ENCODE measurements at places on chromosomes 11 and 22. TPM values are rescaled to one million over a fixed set of nuclear protein-coding genes. Genes with fewer than 3 reads are reported as not detected.
A peak's percentile ranks its signal among the peaks of the same experiment; 100 is the strongest.

C11orf42 gene
- not detected for total RNA-seq

SMIM35 gene
- total RNA-seq, result not detected

- H3K27me3 ChIP-seq, result no peaks in the 10 kb centered on the region
- no peak overlapping the region for H3K27ac ChIP-seq
- DNase-seq, result no peak
- H3K36me3 ChIP-seq, result no peaks in the 10 kb centered on the region
- H3K4me3 ChIP-seq, result no peak overlapping the region
Measured at GRCh38 chr11:128151780-128152179, 435.6 kb downstream of the ETS1 start.

RDX gene
- 152 TPM for total RNA-seq

GRCh38 chr11:12856338-12856737, 152.8 kb upstream of the RASSF10 start:
- no peaks in the 10 kb centered on the region for H3K36me3 ChIP-seq
- peaks cover 46% of the 10 kb centered on the region for H3K4me1 ChIP-seq
- H3K27me3 ChIP-seq, result no peaks in the 10 kb centered on the region
- H3K27ac ChIP-seq, result no peak overlapping the region
- H3K4me3 ChIP-seq, result no peak overlapping the region
- no peak for DNase-seq

DNA sequence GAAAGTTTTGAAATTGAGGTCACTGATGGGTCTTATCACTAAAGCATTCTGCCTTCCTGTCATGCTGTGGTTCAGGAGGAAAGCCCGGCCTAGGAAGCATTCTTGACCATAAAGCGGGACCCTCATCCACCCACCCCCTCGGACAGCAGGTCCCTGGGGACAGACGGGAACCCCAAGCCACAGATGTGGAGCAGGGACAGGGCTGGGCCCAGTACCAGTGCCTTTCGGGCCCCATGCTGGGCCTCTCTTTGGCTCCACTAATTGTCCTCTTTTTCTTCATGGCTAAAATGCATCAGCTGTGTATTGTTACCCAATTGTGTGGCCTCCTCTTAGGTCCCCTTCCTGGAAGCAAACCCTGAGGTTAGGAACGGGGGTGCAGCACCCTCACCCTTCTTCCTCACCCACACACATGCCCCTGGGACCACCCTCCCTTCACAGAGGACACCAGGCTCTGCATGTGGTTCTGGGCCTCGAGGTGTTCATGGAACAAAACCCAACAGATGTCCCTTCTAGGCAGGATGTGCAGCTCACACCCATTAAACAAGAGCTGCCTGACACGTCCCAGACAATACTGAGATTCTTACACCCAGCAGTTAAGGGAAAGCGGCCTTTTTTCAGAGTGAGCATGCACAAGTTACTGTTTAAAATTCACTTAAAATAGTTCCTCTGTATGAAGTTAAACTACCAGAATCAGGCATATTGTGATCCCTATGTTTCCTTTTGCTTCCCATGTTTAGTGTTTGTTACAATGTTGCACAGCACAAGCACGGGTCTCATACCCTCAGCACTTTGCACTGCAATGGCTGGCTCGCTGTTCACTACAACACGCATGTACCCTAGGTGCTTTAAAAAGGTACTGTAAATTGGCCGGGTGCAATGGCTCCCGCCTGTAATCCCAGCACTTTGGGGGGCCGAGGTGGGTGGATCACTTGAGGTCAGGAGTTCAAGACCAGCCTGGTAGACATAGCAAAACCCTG, 807.6 kb downstream of the BRD1 start:
- H3K4me3 ChIP-seq, result no peak overlapping the region
- no peak overlapping the region for H3K27ac ChIP-seq
- H3K4me1 ChIP-seq, result no peaks in the 10 kb centered on the region

DNA sequence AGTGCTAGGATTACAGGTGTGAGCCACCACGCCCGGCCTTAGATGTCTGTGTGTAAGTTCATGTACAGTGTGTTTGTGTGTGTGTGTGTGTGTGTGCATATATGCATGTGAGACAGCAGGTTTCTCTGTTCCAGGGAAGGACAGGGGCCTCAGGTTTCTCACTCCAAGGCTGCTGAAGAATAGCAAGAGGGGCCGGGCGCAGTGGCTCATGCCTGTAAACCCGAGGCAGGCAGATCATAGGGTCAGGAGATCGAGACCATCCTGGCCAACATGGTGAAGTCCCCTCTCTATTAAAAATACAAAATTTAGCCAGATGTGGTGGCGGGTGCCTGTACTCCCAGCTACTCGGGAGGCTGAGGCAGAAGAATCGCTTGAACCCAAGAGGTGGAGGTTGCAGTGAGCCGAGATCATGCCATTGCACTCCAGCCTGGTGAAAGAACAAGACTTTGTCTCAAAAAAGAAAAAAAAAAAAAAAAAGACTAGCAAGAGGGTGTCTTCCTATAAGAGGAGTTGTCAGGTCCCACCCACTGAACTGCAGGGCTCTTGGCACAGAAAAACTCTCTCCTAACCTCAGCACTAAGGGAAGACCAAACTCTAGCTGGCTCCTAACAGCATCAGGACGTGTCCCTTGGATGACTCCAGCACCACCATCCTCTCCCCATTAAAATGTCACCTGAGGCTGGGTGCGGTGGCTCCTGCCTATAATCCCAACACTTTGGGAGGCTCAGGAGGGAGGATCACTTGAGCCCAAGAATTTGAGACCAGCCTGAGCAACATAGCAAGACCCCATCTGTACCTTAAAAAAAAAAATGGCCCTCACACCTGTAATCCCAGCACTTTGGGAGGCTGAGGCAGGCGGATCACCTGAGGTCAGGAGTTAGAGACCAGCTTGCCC, 40.0 kb downstream of the TST start:
- no peaks in the 10 kb centered on the region for H3K36me3 ChIP-seq
- DNase-seq, result no peak
- H3K4me1 ChIP-seq, result peaks cover 10% of the 10 kb centered on the region
- H3K27ac ChIP-seq, result no peak overlapping the region

- H3K27ac ChIP-seq, result no peak overlapping the region
- peaks cover 32% of the 10 kb centered on the region for H3K27me3 ChIP-seq
- H3K36me3 ChIP-seq, result no peaks in the 10 kb centered on the region
- H3K4me3 ChIP-seq, result no peak overlapping the region
- H3K4me1 ChIP-seq, result peaks cover 4% of the 10 kb centered on the region
Measured at GRCh38 chr11:111419181-111419580, 40.1 kb upstream of the POU2AF1 start.

GRCh38 chr11:10511181-10511621, 29.8 kb downstream of the RNF141 start:
- H3K27me3 ChIP-seq, result no peaks in the 10 kb centered on the region
- no peak for DNase-seq
- H3K4me1 ChIP-seq, result peaks cover 15% of the 10 kb centered on the region
- no peak overlapping the region for H3K4me3 ChIP-seq
- H3K36me3 ChIP-seq, result peaks cover 3% of the 10 kb centered on the region

BTG4 gene
- not detected for total RNA-seq

APOA4 gene
- not detected for total RNA-seq

- DNase-seq, result no peak
- H3K4me3 ChIP-seq, result no peak overlapping the region
- H3K27ac ChIP-seq, result peak overlapping the region; percentile 96
- no peaks in the 10 kb centered on the region for H3K36me3 ChIP-seq
- no peaks in the 10 kb centered on the region for H3K27me3 ChIP-seq
Measured at GRCh38 chr11:46920755-46921154, 2.4 kb upstream of the LRP4 start.

- no peaks in the 10 kb centered on the region for H3K27me3 ChIP-seq
- no peak overlapping the region for H3K4me3 ChIP-seq
- no peak for DNase-seq
- no peaks in the 10 kb centered on the region for H3K36me3 ChIP-seq
Measured at GRCh38 chr11:128725630-128726319, 31.9 kb downstream of the FLI1 start.

- H3K36me3 ChIP-seq, result no peaks in the 10 kb centered on the region
- no peaks in the 10 kb centered on the region for H3K4me1 ChIP-seq
- peak; percentile 68 for DNase-seq
Measured at GRCh38 chr22:38346506-38346905, 29.3 kb upstream of the CSNK1E start.

DNA sequence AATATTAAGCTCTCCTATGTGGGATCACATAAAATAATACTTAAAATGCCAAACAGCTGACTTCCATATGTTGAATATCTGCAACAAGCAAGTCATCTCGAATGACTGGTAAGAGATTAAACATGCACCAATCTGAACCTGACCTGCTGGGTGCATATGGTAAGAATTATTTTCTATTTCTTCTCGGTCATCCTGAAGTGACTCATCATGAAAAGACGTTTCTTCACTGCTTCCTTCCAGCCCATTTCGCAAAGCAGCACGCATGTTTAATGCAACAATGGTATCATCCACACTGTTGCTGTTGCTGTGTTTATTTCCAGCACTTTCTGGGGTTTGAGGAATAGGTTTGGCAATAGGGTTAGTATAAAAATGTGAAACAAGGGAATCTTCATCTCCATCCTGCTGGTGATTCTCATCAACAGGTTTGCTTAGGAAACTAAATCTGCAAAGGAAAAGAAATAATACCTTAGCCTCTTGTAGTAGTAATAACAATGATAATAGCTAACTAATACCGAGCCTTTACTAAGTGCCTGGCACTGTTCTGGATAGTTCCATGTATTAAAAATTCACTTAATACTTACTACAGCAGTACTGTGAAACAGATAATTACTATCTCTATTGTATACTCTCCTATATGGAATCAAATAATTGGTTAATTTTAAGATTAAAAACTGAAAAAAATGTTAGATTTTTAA, 52.0 kb upstream of the CHRNA10 start:
- H3K36me3 ChIP-seq, result peaks cover 38% of the 10 kb centered on the region
- H3K4me3 ChIP-seq, result no peak overlapping the region
- DNase-seq, result no peak
- peak overlapping the region; percentile 83 for H3K27ac ChIP-seq
- H3K27me3 ChIP-seq, result no peaks in the 10 kb centered on the region
- H3K4me1 ChIP-seq, result peaks cover 10% of the 10 kb centered on the region

DNA sequence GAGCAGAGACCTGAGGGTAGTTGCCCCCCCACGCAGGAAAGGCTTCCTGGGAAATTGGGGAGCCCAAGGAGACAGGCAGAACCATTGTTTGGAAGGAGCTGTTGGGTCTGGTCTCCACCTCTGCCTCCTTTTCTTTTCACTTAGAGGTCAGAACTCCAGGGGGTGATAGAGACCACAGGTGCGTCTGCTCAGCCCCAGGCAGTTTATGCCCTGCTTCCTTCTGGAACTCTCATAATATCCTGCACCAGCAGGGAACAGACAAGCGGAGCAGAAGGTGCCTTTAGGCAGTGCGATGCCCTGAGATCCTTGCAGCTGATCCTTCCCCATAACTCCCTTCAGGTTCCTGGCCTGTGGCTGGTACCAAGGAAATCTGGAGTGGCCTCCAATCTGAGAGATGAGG, 120.2 kb downstream of the NECTIN1 start:
- peaks cover 24% of the 10 kb centered on the region for H3K27me3 ChIP-seq
- no peak for DNase-seq
- peaks cover 3% of the 10 kb centered on the region for H3K36me3 ChIP-seq
- H3K4me3 ChIP-seq, result no peak overlapping the region
- H3K27ac ChIP-seq, result no peak overlapping the region

KIRREL3 gene
- 1.6 TPM for total RNA-seq

GRCh38 chr22:48743601-48744282, 1083.9 kb downstream of the BRD1 start:
- DNase-seq, result peak; percentile 66
- no peak overlapping the region for H3K27ac ChIP-seq
- no peak overlapping the region for H3K4me3 ChIP-seq
- no peaks in the 10 kb centered on the region for H3K27me3 ChIP-seq
- H3K4me1 ChIP-seq, result no peaks in the 10 kb centered on the region

TRPM5 gene
- not detected for total RNA-seq

BIK gene
- not detected for total RNA-seq

ACR gene
- 0.45 TPM for total RNA-seq

DNA sequence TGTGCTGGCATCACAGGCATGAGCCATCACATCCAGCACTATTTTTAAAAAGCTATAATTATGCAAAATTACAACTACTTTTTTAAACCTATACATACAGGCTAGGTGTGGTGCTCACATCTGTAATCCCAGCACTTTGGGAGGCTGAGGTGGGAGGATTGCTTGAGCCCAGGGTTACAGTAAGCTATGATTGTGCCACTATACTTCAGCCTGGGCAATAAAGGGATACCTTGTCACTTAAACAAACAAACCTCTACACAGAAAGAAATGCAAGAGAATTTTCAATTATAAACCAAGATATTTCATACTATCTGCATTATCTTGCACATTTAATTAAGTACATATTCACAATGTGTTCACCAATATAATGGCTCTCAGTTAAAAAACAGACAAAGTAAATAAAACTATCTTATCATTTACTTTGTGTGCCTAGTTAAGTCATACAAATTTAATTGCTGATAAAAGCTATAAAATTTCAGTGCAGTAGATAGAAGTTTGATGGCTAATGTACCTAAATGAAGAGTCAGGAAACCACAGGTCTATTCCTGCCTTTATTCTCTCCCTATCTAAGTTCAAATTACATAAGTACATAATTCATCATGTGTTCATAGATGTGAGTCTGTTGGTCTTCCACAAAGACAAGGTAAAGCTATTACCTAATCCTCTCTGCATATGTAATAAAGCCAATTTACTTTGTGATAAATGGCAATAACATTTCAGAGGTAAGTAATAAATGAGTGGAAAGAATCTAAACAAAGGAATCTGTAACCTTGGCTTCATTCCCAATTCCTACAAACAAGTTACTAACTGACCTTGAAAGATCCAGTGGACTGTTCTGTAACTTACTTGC, 9.0 kb upstream of the RDX start:
- no peak overlapping the region for H3K4me3 ChIP-seq
- no peaks in the 10 kb centered on the region for H3K36me3 ChIP-seq
- no peak for DNase-seq
- no peak overlapping the region for H3K27ac ChIP-seq

- no peak for DNase-seq
- peaks cover 2% of the 10 kb centered on the region for H3K36me3 ChIP-seq
- H3K4me3 ChIP-seq, result no peak overlapping the region
- H3K27me3 ChIP-seq, result peaks cover 28% of the 10 kb centered on the region
- no peak overlapping the region for H3K27ac ChIP-seq
Measured at GRCh38 chr11:120696597-120697218, 185.2 kb downstream of the GRIK4 start.

DNA sequence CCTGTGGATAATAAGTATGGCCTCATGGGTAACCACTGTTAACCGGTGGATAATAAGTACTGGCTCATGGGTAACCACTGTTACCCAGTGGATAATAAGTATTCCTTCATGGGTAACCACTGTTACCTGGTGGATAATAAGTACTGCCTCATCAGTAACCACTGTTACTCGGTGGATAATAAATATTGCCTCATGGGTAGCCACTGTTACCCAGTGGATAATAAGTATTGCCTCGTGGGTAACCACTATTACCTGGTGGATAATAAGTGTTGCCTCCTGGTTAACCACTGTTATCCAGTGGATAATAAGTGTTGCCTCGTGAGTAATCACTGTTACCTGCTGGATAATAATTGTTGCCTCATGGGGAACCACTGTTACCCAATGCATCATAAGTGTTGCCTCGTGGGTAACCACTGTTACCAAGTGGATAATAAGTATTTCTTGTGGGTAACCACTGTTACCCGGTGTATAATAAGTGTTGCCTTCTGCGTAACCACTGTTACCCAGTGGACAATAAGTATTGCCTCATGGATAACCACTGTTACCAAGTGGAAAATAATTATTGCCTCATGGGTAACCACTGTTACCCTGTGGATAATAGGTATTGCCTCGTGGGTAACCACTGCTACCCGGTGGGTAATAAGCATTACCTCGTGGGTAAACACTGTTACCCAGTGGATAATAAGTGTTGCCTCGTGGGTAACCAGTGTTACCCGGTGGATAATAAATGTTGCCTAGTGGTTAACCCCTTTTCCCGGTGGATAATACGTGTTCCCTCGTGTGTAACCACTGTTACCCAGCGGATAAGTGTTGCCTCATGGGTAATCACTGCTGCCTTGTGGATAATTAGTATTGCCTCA, 26.6 kb upstream of the NXPE4 start:
- no peaks in the 10 kb centered on the region for H3K36me3 ChIP-seq
- H3K4me3 ChIP-seq, result no peak overlapping the region
- H3K27ac ChIP-seq, result no peak overlapping the region
- H3K4me1 ChIP-seq, result no peaks in the 10 kb centered on the region
- no peaks in the 10 kb centered on the region for H3K27me3 ChIP-seq

All from chondrocyte (in vitro differentiated cells).